Right hindlimb (tissue), 1 donor: ENCODE measurements at places on chromosomes 2 and 18.

DNA sequence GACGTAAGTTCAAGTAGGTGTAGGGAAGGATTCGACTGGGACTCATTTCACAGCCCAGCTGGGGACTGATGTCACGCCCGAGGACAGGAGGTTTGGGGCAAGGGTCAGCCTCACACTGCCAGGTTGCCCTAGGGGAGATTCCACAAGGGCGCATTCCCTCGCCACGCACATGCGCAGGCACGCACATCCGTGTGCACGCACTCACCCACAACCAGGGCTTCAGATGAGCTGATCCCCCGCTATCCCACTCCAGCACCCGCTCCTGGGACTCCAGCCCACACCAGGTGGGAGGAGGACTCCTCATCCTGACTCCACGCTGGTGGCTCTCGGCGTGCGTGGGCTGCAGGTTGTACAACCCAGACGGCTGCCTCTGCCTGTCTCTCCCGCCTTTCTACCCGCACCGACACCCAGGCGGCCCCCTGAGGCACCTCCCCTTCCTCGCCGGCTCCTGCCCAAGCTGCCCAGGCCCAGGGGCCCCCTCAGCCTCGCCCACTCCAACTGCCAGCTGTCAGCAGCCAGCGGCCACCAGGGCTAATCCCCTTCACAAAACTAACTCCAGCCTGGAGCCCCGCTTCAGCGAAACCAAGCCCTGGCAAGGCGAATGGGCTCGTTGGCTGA is 47.8 kb upstream of the FOSL2 start:
- DNase-seq: no peak

GRCh38 chr2:167181134-167181533 is 292.9 kb downstream of the XIRP2 start:
- no peak for DNase-seq

- DNase-seq: no peak
These were observed 108.9 kb downstream of the TAF4B start for GRCh38 chr18:26335156-26335555.

- no peak for DNase-seq
These were observed 83.6 kb downstream of the CCDC138 start for GRCh38 chr2:108870069-108870644.

GRCh38 chr2:138084206-138084605 is 119.9 kb downstream of the HNMT start:
- no peak for DNase-seq

DNA sequence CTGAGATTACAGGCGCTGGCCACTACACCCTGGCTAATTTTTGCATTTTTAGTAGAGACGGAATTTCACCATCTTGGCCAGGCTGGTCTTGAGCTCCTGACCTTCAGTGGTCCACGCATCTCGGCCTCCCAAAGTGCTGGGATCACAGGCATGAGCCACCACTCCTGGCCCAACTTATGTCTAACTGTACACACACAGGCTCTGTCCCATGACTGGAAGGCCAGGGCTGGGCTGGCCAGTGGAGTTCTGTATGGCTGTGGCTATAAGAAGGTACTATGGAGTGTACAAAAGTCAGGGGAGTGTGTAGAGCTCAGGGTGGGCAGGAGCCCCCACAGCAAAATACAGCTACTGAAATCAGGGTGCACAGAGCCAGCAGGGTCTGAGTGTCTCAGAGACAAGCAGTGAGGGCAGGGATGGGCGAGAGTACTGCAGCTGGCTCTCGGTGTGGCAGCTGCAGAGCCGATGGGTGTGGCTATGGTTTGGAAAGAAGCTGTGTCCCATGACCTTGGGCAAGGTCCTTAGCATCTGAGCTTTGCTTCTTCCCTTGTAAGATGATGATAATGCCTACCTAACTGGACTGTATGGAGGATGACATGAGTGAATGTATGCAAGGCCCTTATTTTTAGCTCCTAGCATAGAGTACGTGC is 10.4 kb upstream of the MSGN1 start:
- peak; percentile 57 for DNase-seq

- DNase-seq: peak; percentile 65
These were observed 194.2 kb upstream of the PKDCC start for GRCh38 chr2:41853427-41854191.

- DNase-seq: peak; percentile 89
These were observed 26.0 kb downstream of the FAM178B start for GRCh38 chr2:96960153-96960961.

DNA sequence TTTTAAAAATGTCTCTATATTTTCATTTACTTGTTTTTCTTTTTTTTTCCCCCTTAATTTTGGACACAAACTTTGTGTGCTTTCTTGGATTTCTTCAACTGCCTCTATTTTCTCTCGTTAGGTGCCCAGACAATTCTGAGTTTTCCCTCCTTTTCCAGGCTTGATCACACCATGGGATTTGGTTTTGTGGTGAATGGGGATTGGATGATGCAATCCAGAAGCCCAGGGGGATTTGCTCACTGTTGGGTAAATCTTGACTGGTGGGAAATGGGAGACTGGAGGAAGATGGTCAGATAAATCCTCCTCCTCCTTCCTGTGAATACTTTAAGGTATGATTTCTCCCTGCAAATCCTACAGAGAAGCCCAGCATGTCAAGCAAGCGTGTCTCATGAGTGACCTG is 19.5 kb upstream of the PAX8 start:
- no peak for DNase-seq

- DNase-seq: no peak
These were observed 36.4 kb downstream of the TSHZ1 start for GRCh38 chr18:75246721-75247610.

DNA sequence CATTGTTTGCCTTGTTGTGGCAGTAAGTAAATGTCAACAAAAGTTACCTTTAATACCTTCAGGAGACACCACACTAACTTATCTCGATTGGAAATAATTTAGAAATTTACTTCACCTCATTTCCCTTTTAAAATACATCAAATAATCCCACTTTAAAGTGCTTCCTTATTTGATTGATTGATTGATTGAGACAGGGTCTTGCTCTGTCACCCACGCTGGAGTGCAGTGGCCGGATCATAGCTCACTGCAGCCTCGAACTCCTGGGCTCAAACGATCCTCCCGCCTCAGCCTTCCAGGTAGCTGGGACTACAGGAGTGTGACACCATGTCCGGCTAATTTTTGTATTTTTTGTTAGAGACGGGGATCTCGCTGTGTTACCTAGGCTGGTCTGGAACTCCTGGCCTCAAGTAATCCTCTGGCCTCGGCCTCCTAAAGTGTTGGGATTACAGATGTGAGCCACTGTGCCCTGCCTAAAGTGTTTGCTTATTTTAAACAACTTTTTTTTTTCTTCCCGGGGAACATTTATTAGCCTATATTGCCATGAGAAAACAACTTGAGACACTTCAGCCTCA is 12.0 kb upstream of the PAX3 start:
- DNase-seq: no peak

DNA sequence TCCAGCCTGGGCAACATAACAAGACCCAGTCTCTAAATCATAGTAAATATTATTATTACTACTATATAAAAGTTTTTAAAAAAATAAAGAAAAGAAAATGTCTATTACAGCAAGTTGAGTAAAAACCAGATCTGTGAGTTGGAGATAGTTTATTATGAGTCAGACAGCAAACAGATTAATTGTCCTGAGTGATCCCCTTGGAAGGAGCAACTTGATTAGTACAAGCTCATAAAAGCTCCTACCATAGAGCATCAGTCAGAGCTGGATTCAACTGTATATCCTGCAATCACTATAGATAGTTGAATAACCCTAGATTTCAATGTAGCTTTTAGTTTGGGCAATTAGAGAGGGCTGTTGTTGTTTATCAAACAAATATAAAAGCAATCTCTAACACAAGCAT is 84.1 kb downstream of the TRABD2A start:
- no peak for DNase-seq

GRCh38 chr2:176247859-176248258 is 21.4 kb upstream of the MTX2 start:
- DNase-seq: no peak

- no peak for DNase-seq
These were observed 16.4 kb downstream of the SMAD7 start for GRCh38 chr18:48934415-48934722.

GRCh38 chr2:218569038-218569431 is 396 bp downstream of the CNOT9 start:
- peak; percentile 48 for DNase-seq

- no peak for DNase-seq
These were observed 9.0 kb downstream of the MALL start for GRCh38 chr2:110106642-110107041.

- DNase-seq: no peak
These were observed 7.9 kb downstream of the GPN1 start for GRCh38 chr2:27636766-27637165.

DNA sequence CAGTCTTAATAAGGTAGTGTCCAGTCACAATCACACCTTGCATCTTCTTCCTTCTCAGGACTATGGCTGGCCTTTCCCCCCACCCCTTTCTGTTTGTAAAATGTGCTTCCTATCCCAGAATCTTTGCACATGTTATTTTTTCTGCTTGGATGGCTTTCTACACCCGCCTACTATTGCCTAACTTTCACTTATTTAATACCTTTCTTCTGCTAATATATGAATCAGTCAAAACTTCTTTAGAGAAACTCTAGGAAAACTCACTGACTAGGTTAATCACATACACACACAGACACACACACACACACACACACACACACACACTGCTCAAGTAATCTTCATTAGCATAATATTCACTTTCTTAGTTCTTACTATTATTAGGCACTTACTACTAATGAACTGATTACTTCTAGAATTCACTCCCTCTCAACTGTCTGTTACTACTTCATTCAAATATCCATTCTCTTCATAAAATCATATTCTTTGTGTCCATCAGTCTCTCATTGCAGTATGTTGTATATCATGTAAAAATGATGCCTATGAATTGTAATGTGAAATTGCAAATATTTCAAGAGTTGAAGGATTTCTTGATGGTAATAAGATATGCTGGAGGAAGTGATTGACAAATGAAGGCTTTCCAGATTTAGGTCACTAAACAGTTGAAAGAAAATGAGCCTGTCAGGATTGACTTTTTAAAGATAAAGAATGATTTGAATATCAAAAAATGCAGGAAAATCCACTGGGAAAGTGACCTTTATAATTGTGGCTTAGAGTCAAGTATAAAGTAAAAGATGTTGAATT is 51.2 kb downstream of the CLIP4 start:
- DNase-seq: no peak

DNA sequence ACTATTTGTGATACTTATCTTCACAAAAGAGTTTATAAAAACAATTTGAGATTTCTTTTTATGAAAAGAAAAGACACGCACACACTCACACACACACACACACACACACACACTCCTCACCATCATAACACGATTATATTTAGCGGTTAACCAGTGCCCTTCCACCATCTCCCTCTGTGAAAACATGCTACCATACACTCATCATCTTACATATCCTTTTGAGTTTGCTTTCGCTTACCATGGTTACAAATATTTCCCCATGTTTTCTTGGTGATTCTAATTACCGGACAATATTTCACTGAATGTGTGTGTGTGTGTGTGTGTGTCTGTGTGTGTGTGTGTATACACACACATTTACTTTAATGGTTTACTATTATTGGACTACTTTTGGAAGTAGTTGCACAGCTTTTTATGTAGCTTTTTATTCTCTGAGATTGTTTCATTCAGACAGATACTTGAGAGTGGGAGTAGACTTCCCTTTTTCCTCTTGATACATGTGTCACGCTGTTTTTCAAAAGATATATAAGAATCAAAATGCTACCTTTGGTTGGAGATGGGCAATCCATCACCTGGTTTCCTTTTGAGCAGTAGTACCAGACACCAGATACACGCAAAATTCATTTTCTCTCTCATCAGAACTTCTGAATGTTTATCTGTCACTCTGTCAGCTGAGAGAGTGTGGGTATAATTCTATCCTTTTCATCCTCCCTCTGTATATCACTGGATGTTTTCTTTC is 138.1 kb downstream of the SETBP1 start:
- DNase-seq: no peak

DNA sequence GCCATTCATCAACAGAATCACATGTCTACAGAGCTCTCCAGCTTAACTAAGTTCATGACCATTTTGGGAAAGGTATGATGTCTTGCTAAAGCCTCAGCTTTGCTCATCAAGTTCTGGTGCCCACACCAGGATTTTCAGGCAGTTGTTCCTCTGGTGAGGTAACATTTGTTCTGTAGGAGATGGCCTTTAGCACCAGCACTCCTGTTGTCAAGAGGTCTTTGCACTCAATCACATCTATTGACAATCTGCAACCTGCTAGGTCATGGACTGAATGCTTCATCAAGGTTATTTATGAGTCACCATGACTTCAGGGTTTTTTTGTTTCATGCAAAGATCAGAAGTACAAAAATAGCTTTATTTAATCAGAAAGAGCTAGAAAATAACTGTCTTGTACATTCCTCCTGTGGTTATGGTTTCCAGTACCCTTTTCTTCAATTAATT is 36.6 kb upstream of the VIT start:
- no peak for DNase-seq

- DNase-seq: no peak
These were observed 154.0 kb upstream of the SMIM21 start for GRCh38 chr18:75581336-75582131.

DNA sequence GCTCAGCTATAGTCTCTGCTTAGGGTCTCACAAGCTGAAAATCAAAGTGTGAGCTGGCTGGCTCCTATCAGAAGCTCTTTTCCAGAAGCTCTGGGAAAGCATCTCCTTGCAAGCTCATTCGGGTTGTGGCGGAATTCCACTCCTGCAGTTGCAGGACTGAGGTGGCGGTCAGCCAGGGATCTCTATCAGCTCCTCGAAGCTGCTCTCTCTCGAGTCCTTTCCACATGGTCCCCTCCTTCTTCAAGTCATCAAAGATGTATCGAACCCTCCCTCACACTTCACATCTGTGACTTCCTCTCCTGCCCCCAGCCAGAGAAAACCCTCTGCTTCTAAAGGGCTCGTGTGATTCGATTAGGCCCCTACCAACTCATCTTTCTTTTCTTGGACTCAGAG is 141.7 kb downstream of the ZFP36L2 start:
- peak; percentile 86 for DNase-seq

GRCh38 chr2:101446869-101447268 is 28.0 kb downstream of the RFX8 start:
- DNase-seq: no peak

DNA sequence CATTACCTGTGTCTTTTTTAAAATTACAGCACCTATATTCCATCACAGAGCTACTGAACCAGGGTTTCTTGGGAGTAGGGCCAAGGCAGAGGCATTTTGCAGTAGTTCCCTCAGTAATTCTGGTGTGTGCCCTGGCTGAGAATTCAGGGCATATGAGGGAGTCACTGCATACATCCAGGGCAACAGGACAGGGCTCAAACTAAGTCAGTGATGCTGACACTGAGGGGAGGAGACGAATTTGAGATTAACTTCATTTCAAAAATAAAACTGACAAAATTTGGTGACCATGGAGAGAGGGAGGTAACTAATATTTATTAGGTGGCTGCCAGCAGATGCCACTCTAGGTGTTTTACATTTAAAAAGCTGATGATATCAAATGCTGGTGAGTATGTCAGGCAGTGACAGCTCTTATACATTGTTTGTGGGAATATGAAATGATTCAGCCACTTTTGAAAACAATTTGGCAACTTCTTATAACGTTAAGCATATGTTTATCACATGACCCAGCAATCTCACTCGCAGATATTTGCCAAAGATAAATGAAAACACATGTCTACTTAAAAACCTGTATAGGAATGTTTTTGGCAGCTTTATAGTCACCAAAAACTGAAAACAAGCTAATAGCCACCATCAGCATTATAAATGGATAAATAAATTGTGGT is 20.3 kb downstream of the STRADB start:
- DNase-seq: no peak
